Fibroblast of skin of right quadriceps (primary cell): ENCODE measurements at places on chromosomes 13 and 19.

GRCh38 chr19:50565984-50566903 is 2.0 kb downstream of the LRRC4B start:
- DNase-seq = no peak

DNA sequence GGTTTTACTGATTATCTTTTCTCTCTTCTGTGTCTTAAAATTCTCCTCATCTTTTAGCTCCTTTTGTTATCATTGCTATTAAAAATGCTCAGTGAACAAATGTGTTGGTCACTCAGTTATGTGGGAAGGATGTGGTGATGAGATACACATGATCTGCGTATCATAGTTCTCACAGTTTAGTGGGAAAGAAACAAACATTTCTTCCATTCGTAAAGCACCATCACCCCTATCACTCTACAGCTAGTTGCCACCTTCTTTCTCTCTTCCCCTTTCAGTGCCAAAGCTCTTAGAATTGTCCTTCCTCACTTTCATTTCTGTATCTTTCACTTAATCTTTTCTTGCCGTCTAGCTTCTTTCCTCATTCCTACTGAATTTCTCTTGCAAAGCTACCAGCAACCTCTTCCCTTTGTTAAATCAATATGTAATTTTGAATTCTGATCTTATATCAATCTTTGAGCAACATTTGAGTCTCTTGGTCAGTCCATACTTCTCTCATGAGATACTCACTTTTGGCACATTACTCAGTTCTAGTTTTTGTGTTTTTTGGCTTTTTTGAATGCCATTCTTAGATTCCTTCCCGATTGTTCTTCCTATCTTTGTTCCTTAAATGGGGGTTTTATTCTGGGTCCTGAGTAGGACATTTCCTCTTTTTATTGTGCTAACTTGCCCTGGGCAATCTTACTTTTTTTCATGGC is 122.3 kb downstream of the PCCA start:
- DNase-seq = no peak

DNA sequence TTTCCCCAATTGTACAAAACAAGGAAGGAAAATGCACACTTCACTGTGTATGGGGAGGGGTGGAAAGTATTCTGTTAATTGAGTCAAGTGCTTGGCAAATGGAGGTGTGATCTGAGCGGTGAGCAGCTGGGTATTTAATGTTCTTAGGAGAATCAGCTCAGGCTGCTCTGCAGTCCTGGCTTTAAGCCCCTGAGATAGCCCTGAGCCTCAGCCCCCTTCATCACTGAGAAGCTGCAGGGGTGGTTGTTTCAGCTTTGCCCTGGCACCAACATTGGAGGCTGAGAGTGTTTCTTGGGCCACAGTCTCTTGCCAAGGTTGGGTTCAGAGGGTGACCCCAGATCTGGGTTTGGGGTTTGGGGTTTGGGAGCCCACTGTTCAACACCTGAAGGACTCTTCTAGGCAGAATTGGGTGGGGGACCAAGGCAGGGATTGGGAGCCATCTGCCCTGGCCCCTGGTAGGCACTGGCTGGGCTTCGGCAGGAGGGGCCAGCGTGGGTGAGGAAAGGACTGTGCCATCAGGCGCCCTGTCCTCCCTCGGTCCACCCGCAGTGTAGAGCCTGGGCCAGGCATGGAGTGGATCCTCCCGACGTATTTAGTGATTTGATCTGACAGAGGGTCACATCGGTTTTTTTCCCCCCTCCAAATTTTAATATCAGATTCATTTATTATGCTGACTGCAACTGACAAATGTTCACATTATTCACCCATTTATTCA is 66.7 kb upstream of the ZNF536 start:
- no peak for DNase-seq

DNA sequence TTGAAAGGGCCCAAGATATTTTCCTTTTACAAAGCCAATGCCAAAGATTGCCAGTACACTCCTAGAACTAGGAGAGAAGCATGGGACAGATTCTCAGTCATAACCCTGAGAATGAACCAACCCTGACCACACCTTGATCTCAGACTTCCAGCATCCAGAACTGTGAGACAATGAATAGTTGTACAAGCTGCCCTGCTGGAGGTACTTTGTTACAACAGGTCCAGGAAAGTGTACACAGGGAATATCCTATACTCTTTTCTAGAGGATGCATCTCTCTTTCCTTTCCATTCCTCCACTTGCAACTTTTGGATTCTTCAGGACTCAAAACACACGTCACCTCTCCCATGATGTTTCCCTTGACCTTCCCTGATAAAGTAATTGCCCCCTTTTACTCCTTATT is 325.7 kb downstream of the RFC3 start:
- DNase-seq = no peak

GRCh38 chr19:22286151-22286810 is at the start of gene ZNF729:
TSS of gene ZNF729 (plus strand) at chr19:22286441. CDS start at chr19:22286526, 85 bp downstream.
- no peak for DNase-seq

DNA sequence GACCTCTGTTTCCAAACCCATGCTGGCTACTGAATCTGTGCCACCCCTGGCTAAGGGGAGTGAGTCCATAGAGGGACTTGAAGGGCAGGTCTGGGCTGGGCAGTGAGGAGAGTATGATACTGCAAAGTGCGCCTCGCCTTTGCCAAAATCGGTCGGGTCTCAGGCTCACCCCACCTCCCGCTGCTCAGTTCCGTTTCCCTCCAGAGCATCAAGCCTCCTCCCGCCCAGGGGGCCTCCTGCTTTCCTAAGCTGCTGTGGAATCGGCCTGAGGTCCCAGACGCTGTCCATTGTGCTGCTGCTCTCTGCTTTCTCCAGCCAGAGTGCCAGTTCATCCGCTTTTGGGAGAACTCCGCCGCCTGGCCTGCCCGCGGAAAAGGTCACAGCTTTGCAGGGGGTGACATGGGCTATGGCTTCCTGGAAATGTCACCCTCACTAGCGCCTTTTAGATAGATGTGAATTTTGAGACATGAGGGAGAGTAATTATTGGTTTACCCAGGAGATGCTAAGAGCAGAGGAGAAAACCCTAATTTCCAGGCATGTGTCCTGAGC is 1418.4 kb downstream of the UQCRFS1 start:
- DNase-seq = peak; percentile 18

GRCh38 chr19:38001158-38001781 is 94.3 kb downstream of the SIPA1L3 start:
- DNase-seq = no peak

GRCh38 chr19:40610396-40611064 is 9.4 kb downstream of the LTBP4 start:
- DNase-seq = no peak

- DNase-seq = peak; percentile 23
Observed at GRCh38 chr19:13689085-13689484, 75.2 kb upstream of the MRI1 start.

GRCh38 chr19:28730791-28731512 is 482.0 kb downstream of the UQCRFS1 start:
- DNase-seq = no peak

- no peak for DNase-seq
Observed at GRCh38 chr19:12885749-12886650, 1.0 kb downstream of the KLF1 start.

- DNase-seq = no peak
Observed at GRCh38 chr13:90534617-90535370, 812.7 kb upstream of the MIR17HG start.

DNA sequence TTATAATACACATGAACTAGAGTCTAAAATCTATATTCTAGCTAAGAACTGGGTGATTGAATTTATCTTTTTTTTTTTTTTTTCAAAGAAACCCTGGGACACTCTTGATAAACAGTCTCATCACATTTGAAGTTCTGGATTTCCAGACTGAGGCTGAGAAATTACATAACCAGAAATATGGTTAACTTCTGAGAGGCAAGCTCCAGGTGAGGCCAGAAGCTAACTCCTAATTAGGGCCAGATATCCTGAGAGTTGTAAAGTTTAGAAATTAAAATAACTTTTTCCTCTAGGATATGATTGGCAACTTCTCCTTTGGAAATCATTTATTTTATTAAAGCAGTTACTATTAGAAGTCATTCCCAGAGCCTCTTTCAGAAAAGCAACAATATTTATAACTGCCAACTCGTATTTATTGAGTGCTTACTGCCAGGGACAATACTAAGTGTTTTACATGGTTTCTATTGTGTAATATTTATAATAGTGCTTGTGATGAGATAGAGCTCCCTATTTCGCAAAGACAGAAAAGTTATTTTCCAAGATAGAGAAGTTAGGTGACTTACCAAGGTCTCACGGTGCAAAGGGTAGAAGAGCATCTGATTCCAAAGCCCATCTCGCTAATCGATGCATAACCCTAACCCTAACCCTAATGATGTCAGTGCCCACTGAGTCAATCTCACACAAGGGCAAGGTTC is 187.7 kb downstream of the DCT start:
- DNase-seq = no peak

- DNase-seq = peak; percentile 20
Observed at GRCh38 chr19:46082728-46083050, 41.8 kb downstream of the IGFL3 start.

- DNase-seq = no peak
Observed at GRCh38 chr13:108932196-108932595, 302.8 kb downstream of the MYO16 start.

DNA sequence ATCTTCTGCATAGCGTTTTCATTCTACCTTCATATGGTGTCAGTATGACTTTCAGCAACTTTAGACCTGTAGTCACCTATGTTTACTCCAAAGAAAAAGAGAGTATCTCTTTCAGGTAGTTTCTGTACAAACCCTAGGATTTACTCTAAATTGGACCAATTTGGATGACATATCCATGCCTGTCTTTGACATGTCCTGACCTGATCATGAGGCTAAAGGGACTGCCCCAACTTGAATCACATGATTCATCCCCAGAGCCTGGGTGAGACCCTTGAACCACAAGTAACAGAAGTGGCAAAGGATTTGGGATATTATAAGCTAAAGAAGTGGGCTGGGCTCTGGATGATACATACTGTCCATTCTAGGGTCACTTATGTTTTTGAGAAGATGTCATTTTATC is 124.5 kb upstream of the CSNK1A1L start:
- DNase-seq = no peak

DNA sequence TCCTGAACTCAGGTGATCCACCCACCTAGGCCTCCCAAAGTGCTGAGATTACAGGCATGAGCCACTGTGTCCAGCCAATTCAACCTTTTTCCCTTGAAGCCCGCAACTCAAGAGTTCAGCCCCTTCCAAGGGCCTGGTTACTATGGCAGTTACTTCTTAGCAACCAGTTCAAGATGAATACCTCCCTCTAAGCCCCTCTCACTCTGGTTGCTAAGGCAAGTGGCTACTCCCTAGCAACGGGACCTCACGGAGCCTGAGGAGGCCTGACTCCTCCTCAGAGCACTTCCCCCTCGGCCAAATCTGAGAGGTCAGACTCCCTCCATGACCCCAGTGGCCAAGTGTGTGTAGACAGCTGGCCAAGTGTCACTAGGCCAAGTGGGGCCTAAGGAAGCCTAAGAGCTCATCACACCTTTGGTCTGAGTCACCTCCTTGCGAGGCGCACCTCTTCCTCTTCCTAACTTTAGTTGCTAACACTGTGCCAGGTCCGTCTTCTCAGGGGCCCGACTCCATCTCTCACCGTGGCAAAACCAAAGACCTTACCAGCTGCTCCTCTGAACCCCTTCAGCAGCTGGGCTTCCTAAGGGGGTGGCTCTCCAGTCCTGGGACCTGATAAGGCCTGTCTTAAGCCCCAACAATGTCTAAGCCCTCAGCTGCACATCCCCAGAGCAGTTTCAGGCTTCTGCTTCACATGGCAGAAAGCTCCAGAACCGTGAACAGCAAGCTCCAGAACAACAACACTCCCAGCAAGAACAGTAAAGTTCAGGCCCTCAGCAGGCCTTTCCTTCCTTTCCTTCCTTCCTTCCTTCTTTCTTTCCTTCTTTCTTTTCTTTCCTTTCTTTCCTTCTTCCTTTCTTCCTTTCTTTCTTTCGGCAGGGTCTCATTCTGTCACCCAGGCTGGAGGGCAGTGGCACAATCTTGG is 9.6 kb downstream of the CD37 start:
- no peak for DNase-seq

DNA sequence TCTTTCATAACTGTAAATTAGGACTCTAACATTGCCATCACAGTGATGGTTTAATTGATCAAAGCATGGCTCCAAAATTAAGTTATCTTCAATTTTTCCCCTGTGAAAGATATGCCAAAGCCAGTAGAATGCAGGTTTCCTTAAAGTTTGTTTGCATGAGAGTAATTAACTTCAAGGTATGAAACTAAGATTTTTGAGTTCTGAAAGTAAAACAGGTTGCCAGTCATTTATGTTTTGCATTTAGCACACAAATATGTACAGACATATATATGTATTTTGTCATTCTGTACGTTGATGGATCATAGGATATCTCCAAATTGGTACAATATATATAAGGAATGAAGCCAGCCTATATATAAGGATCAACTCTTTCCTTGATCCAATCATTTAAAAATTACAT is 23.6 kb upstream of the NDFIP2 start:
- DNase-seq = no peak

- DNase-seq = no peak
Observed at GRCh38 chr19:48348045-48348444, 15.7 kb downstream of the TMEM143 start.

DNA sequence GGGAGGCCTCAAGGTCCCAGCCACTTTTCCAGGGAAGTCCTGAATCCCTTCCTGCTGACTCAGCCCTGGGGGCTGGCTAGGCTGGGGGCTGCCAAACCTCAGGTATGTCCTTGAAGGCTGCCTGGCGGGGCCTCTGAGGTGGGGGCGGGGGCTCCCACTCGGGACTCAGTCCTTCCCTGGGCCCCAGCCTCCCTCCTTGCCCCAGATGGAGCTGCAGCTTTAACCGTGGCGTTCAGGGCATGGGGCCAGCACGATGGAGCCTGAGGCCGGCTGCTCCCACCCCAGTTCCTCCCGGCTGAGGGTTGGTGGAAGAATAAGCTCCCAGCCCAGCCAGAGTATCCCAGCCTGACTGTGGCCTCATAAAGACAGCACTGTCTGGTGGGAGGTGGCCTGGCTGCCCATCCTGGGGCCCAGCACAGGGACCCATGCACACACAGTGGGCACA is 12.4 kb downstream of the CILP2 start:
- peak; percentile 83 for DNase-seq

DNA sequence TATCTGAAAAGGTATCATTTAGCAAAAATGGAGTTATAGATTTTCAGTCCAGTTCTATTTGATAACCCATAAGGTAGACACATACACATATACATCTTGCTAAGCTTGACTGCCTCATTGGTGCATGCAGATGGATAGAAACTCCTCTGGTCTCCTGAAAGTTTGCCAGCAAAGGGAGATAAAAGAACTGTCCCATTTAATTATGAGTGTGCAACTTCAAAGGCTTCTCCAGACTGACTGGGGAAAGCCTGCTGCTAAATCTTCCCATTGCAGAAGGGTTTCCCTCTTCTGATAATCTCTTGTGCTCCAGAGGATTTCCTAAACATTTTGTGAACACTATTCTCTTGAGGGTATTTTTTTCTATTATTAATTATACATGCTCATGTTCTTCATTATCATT is 131.9 kb downstream of the ITGBL1 start:
- no peak for DNase-seq

- DNase-seq = no peak
Observed at GRCh38 chr19:30332445-30333234, 39.5 kb upstream of the ZNF536 start.

- DNase-seq = no peak
Observed at GRCh38 chr13:72317346-72318109, 409.9 kb downstream of the MZT1 start.
